ENCODE measurements at places on chromosomes 2 and 18.

DNA sequence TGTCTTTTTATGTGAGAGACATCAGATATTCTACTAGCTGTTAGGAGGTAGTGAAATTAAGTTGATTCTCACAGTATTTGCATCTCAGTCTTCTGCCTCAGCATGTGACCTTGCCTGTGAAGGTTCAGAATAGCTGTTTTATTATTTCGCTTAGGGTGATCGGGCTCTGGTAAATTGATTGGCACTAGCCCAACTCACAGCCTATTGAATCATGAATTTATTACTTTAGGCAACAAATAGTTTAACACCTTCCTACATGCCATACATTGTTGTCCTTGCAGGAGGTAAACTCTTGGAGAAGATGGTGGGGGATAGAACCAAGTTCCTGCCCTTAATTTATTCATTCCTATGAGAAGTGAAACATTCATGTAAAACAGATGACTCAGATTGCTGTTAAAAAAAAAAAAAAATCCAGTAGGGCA lies 101.9 kb downstream of the GPD2 start:
- DNase-seq = no peak

GRCh38 chr18:48033790-48034650 lies 103.6 kb upstream of the SMAD2 start:
- DNase-seq = no peak

- DNase-seq = peak; percentile 0
These were observed 327.4 kb upstream of the CWC22 start for GRCh38 chr2:180334514-180334913.

DNA sequence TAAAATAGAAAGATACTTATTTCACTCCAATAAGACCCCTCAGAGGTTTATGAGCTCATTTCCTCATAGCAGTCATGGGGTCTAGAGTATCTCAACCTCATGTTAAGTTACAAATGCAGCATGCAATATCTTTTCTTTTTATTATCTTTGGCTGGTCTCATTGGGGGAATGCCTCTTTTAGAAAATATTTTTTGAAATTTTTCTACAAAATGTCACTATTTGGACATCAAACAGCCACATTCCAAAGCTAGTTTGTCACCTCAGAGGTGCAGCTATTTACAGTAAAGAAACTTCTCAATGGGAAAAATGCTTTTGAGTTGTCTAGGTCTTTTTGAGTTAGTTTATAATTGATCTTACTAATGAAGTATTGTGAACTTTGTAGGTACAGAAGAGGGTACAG lies 370.7 kb upstream of the LRATD1 start:
- no peak for DNase-seq

GRCh38 chr2:37615804-37616676 lies 55.4 kb downstream of the CDC42EP3 start:
- DNase-seq = no peak

GRCh38 chr2:5951471-5951870 lies 259.3 kb downstream of the SOX11 start:
- no peak for DNase-seq

GRCh38 chr18:63290166-63290820 lies 29.3 kb downstream of the BCL2 start:
- DNase-seq = peak; percentile 18

GRCh38 chr2:3349211-3349693 lies 28.4 kb downstream of the EIPR1 start:
- no peak for DNase-seq

GRCh38 chr2:156727867-156728266 lies 291.7 kb downstream of the GPD2 start:
- no peak for DNase-seq

- peak; percentile 26 for DNase-seq
These were observed 1.9 kb downstream of the CHRNG start for GRCh38 chr2:232541195-232541960.

DNA sequence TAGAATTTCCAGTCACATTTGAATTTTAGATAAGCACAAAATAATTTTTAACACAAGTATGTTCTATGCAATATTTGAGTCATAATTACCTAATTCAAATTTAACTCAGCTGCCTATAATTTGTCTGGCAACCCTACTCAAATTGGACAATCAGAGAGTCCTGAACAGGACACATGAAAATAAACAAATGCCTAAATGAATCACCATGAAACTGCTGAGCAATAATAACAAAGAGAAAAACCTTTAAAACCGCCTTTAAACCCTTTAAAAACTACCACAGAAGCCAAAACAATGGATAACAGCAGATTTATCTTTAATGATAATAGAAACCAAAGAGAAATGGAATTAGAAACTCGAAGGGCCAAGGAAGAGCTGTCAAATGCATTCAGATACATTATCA lies 39.5 kb downstream of the ARL4C start:
- no peak for DNase-seq

- no peak for DNase-seq
These were observed 174.2 kb upstream of the LHCGR start for GRCh38 chr2:48929571-48930301.

GRCh38 chr2:10079266-10079869 lies 843 bp downstream of the CYS1 start:
- peak; percentile 27 for DNase-seq

GRCh38 chr2:138028538-138028937 lies 64.3 kb downstream of the HNMT start:
- DNase-seq = peak; percentile 94

DNA sequence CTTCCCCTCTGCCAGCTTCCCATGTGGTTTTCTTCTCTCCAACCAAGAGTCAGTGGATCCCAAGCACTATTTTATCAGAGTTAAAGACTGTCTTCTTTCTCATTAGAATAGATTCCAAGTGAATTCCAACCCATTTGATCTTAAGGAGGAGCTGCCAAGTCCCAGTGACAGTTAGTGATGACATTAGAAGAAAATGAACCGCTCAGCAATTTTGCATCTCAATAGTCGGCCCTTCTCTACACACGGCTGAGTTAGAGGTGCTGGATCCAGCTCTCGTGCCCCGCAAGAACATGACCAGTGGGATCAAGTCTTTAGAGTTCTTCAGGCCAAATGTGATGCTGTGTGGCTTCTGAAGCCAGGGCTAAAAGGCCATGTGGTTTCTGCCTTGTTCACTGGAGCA lies 132.6 kb downstream of the SH3BP4 start:
- no peak for DNase-seq

- DNase-seq = no peak
These were observed 10.6 kb downstream of the HTRA2 start for GRCh38 chr2:74540291-74540690.

DNA sequence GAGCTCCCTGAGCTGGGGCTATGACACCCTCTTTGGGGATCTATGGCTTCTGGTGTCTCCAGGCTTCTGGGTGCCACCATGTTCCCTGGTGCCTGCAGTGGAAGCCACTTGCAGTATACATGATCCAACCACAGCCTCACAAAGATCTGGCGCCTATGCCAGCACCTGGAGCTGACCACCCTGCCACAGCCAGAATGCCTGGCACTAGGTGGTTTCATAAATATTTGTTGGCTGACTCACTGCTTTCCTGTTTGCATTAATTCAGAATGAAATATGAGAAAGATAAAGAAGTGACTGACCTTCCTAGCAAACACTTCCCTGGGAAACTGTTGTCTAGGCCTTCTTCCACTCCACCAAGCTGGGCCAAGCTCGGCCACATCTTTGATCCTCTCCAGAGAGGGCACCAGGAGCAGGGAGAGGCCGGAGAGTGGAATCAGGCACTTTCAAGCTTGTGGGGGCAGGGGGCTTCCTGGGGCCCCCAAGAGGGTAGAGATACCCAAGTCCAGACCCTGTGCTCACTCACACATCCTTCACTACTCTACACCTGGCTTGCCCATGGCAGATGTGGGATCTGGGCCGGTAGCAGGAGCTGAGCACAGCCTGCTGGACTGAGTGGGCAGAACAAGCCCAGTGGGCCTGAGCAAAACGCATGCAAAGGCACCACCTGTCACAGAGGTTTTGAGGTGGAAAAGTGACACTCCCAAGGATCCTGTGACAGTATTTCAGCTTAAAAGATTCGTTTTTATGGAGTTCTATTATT lies 565.7 kb downstream of the SLC4A3 start:
- no peak for DNase-seq

- DNase-seq = no peak
These were observed 18.6 kb downstream of the FOSL2 start for GRCh38 chr2:28411166-28411755.

GRCh38 chr18:43587538-43588153 lies 310.4 kb upstream of the SYT4 start:
- DNase-seq = peak; percentile 16

GRCh38 chr18:44130376-44130942 lies 550.2 kb upstream of the SETBP1 start:
- DNase-seq = peak; percentile 37

- DNase-seq = no peak
These were observed 150.6 kb downstream of the AGPS start for GRCh38 chr2:177543007-177543760.

DNA sequence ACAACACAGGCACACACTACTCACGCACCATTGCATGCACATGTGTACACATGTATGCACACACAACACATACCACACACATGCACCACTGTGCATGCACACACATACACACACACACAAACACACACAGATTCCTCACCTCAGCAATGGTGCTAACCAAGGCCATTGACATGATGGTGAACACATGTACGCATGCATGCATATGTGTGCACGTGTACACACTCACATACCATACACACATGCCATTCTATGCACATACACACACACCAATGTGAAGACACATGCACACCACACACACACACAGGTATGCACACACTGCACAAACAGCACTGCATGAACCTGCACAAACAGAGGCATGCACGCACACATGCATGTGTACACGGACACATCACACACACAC lies 976.0 kb downstream of the DCDC2C start:
- DNase-seq = no peak

DNA sequence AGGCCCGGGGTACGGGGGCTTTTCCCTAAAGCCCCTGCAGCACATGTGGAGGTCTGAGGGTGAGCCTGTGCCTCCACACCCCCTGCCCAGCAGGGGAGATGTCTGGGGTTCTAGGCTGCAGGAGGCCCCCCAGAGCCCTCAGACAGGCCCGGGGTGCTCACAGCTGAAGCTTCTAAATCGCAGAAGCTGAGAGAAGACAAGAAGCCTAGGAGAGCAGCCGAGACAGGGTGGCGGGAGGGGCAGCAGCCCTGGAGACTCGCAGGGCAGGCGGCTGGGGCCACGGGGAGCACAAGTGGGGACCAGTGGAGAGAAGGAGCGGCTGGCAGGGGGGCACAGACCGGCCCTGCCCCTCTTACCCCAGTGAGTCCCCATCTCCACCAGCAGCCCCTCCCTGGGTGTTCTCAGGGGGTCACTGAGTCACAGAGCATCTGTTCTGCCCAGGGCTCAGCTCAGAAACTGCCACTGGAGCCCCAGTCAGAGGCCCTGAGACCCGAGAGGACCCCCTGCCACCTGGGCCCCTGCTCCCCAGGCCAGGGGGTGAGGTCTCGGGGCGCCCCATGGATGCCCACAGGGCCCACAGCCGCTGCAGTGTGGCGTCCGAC lies 26.1 kb downstream of the GPC1 start:
- DNase-seq = no peak

DNA sequence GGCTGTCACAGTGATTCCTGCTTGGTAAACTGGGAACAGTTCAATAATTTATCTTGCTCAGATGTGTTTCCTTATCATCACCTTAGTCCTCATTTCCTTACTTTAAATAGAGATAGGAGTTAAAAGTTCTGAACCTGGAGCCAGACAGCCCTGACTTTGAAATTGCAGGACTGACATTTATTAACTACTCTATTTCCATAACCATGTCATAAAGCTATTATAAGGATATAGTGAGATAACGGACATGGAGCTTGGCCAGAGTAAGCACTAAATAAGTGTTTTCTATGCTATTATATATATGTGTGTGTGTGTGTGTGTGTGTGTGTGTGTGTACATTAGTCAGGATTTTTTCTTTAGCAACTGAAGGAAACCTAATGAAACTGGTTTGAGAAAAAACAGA lies 13.1 kb downstream of the NT5DC4 start:
- DNase-seq = no peak

DNA sequence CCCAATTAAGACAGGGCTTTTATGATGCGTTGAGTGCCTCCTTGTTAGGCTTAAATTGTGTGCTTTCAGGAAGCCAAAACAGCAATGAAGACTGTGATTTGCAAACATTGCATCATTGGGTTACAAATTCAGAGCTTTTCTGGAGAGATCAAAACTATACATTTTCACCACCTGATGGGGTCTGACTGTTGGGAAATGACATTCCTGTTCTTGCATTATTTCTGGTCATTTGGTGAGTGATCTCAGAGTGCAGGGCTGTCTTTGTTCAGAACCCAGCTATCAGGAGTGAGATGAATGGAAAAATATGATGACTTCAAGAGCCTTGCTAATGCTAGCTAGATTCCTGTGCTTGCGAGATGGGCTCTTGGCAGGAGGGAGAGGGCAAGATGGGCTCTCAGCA lies 39.1 kb downstream of the SH3RF3 start:
- no peak for DNase-seq

DNA sequence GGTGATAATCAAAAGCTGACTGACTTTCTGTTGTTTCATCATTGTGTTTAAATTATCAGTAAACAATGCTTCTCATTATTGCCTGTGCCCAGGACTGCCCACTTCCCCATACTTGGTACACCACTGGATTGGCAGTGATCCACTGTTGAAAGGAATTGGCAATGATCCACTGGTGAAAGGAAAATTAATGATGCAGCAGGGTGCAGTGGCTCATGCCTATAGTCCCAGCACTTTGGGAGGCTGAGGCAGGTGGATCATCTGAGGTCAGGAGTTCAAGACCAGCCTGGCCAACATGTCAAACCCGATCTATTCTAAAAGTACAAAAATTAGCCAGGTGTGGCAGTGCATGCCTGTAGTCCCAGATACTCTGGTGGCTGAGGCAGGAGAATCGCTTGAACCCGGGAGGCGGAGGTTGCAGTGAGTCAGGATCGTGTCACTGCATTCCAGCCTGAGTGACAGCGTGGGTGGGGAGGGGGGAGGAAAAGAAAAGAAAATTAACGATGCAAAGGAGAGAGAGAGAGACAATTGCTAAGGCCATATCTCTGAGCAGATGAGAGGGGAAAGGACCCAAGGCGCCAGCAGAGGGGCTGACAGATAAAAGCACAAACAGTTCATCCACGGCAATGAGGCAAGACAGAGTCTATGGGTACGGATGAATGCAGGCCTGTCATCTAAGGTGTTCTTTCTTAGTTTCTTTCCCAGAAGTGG lies 10.2 kb upstream of the GTF2A1L start:
- DNase-seq = no peak

- peak; percentile 71 for DNase-seq
These were observed 60.1 kb upstream of the ACTR3 start for GRCh38 chr2:113829761-113830160.

- DNase-seq = no peak
These were observed 30.2 kb upstream of the SPP2 start for GRCh38 chr2:234020332-234020731.

GRCh38 chr2:215604606-215605005 lies 168.7 kb upstream of the FN1 start:
- peak; percentile 87 for DNase-seq
